ENCODE measurements at places on chromosomes 5 and 9.

GRCh38 chr9:115998666-115999065 is 154.9 kb upstream of the PAPPA start:
- no peak for DNase-seq

DNA sequence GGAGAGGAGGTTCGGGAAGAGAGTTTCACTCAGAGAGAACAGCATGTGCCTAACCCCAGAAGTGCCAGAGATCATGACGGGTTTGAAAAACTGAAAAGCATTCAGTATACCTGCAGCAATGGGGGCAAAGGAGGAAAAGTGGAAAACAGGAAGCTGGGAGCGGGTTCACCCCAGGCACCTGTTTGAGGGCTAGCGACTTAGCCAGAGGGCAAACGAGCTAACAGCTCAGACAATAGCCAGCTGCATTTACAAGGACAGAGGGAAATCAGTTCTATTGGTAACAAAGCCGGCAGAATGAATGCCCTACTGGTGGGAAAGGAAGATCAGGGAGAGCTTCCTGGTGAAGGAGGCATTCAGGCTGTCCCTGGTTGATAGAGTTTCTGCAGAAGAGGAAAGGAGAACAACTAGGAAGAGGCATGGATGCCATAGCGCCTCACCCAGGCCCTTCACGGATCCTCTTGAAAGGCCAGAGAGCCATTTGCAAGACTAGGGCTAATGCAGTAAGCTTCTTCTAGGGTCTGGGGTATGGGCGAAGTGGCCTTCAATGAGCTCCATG is 141.7 kb upstream of the ADRA1B start:
- DNase-seq, result no peak

DNA sequence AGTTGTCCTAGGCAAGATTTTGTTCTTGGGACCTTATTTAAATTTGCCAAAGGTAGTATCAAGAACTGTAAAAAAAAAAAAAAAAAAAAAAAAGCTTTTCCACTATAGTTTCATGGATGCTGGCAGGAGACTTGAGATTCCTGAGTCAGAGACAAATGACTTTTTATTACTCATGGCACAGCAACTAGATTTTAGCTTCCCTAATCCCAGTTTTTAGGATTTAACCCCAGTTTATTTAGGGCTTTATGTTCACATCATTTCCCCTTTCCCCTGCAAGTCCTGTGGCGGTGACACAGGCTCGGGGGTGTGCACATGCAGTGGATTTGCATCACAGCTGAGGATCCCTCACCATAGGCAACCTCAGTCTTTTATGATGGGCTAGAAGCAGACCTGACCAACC is 144.9 kb downstream of the GOLPH3 start:
- no peak for DNase-seq

DNA sequence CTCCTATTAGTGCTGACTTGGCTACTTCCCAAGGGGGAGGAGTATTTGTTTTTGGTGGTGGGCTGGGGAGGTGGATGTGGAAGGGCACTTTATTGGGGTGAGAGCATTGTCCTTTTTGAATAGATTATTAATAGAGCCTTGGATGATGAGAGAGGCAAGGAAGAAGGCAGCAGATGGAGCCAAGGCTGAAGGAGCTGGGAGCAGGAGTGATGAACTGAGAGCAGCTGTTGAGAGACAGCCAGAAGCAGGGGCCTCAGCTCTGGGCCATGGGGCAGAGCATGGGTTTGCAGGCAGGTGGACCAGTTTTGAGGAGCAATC is 29.6 kb downstream of the RGS3 start:
- no peak for DNase-seq

GRCh38 chr5:99674101-99674500 is 745.3 kb upstream of the CHD1 start:
- no peak for DNase-seq

GRCh38 chr5:100584889-100585288 is 49.7 kb downstream of the FAM174A start:
- DNase-seq, result no peak

DNA sequence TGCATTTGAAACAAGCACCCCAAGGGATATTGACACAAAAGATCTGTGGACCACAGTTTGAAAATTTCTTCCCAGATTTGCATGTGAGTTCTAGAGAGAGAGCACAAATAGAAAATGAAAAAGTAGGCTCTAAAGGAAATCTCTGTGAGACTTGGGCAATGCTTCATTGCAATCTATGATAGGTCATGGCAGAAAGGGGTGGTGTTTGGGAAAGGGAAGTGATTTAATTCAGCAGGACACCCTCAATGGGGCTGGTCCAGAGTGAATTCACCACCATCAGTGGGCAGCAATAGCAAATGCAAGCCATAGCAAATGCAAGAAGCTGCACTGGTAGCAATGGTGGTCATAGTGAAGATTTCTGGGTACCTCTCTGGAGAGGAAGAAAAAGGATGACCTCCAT is 58.1 kb downstream of the ANKRD55 start:
- DNase-seq, result no peak

DNA sequence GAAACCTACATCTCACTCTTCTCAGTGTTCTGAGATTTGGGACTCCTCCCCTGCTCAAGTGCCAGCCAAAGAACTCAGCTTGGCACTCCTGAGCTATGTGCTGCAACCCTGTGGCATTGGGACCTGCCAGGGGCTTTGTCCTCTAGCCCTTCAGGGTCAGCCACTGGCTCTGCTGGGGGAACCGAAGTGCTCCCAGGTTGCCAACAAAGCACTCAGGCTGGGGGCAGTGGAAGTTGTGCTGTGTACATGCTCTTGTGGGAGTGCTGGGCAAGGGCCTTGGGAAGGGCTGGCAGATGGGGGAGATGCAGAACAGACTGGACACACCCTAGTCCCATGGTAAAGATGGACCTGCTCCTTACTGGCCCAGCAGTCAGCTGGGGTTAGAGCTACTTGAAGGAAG is 498.6 kb downstream of the CAAP1 start:
- no peak for DNase-seq

DNA sequence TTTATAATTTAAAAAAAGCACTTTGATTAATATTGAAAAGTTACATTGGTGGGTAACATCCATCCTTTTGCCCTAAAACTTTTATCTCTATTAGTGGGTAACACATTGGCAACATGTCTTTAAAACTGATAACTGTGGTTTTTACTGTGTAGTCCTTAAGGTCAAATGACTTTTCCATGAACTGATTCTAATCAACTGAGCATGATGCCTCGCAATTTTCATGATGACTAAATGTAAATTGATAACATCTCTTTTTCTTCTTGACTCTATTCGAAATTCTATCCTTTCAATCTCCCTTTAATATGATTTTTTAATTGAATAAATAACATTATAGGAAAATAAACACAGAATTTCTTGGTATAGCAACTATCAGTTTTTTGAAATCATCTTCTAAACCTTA is 6.3 kb upstream of the IL5 start:
- DNase-seq, result no peak

- no peak for DNase-seq
Measured at GRCh38 chr9:87644659-87645058, 81.3 kb upstream of the CTSL start.

GRCh38 chr5:109880907-109881685 is 191.4 kb downstream of the MAN2A1 start:
- no peak for DNase-seq

DNA sequence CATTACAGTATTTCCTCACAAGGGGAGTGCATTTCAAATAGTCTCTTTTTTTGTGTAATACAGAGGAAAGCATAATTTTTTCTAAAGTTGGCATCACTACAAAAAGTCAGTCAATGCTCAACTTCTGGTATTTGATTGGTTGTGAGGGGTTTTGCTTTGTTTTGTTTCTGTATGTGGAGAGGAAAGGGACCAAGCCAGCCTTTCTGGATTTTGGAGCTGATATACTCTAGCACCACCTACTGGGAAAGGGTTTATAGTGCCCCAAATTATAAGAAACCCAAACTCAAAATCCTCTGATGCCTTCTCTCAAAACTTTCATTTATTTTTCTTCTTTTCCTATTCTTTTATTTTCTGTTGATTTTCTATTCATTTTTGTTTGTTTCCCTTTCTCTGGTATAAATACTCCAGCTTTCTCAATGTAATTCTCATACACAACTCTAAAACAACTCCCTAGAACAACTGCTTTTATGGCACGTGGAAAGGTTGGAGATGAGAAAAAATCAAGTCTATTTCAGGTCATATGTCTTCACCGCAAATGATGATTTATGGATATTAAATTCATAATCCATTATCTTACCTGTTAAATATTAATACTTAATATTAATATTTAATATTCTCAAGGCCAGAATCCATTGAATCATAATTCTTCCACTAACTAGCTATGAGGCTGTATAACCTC is 69.5 kb upstream of the ANXA1 start:
- peak; percentile 77 for DNase-seq

- DNase-seq, result no peak
Measured at GRCh38 chr9:122226142-122226757, 2.5 kb downstream of the LHX6 start.

- no peak for DNase-seq
Measured at GRCh38 chr5:159073026-159073425, 26.7 kb downstream of the EBF1 start.

- DNase-seq, result no peak
Measured at GRCh38 chr5:57531333-57531732, 48.7 kb upstream of the ACTBL2 start.

- DNase-seq, result no peak
Measured at GRCh38 chr5:111557686-111558085, 45.4 kb upstream of the STARD4 start.

- no peak for DNase-seq
Measured at GRCh38 chr5:43685252-43685950, 82.4 kb downstream of the NNT start.

DNA sequence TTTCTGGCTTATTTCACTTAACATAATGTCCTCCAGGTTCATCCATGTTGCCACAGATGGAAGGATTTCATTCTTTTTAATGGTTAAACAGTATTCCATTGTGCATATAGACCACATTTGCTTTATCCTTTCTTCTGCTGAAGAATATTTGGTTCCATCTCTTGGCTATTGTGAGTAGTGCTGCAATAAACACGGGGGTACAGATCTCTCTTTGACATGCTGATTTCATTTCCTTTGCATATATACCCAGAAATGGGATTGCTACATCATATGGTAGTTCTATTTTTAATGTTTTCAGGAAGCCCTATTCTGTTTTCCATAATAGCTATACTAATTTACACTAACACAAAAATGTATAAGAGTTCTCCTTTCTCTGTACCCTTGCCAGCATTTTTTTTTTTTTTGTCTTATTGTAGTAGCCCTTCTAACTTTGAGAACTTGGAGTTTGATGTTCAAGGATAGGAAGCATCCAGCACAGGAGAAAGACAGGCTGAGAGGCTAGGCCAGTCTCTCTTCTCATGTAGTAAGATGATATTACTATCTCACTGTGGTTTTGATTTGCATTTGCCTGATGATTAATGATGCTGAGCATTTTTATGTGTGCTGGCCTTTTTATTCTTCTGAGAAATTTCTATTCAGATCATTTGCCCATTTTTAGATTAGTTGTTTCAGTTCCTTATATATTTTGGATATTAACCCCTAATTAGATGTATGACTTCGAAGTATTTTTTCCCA is 592.2 kb upstream of the ZNF608 start:
- DNase-seq, result no peak

- no peak for DNase-seq
Measured at GRCh38 chr5:132848270-132848669, 17.8 kb upstream of the SHROOM1 start.

DNA sequence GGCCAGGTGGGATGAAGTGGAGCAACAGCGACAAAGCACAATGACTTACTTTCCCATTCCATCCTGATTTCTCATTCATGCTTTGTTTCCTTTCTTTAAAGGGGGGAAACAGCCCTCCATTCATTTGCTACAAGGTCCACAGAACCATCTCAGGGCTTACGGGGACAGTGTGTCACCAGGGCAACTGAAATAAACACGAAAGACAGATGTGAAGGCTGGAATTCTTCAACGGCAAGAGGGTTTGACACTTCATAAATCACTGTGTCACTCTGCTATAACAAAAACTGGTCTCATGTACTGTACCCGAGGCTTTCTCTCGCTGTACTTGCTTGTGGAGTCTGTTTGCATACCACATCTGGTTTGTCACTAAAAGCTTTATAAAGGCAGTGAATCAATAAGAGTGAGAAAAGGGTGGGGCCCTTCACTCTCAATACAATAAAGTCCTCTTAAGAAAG is 150.8 kb downstream of the EFNA5 start:
- DNase-seq, result no peak

GRCh38 chr9:27019589-27019988 is 14.1 kb upstream of the LRRC19 start:
- no peak for DNase-seq

DNA sequence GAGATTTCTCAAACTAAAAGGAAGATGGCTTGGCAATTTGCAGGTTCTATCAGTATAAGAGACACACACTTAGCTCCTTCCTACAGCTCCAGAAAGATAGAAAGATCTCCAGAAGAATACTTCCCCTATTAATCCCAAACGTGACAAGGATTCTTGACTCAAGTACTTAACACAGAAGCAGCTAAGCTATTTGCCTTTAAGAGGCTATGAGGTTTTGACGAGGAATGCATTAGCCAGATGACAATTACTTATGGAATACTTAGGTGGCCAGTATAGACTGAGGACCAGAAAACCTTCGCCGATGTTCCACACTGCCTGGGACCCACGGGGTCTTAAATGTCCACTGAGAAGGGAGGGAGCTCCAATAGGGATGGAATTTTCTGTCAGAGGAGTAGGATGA is 340.5 kb upstream of the KIF2A start:
- DNase-seq, result no peak

- DNase-seq, result no peak
Measured at GRCh38 chr5:139340051-139340450, 1.6 kb upstream of the PAIP2 start.

DNA sequence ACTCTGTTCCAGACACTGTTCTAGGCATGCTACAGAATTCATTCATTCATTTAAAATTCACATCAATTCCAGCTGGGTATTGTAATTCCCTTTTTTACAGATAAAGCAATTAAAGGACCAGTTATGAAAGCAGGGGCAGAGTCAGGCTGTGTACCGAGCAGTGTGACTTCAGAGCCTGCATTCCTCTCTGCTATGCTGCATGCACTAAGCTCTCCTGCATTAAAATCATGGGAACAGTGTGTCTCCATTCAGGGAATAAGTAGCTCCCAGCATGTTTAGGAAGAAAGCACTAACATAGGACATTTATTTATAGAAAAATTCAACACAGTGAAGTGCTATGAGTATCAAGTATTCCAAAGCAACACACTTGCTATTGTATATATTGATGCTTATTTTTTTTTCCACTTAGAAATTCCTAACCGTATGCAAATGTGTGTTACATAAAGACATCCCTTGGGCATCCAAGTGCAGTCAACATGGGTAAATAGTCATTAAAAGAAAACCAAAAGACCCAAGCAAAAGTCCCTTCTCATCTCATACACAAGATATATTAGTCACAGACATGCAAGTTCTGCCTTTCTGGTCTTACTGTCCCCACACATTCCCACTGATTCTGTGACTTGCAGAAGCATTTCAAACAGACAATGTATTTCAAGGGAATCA is 173.7 kb downstream of the GABRB2 start:
- no peak for DNase-seq

- peak; percentile 90 for DNase-seq
Measured at GRCh38 chr9:36400332-36401163, 479 bp upstream of the RNF38 start.

- no peak for DNase-seq
Measured at GRCh38 chr9:127647451-127647850, 35.4 kb downstream of the STXBP1 start.
